ENCODE measurements at places on chromosomes 2 and 18.

DNA sequence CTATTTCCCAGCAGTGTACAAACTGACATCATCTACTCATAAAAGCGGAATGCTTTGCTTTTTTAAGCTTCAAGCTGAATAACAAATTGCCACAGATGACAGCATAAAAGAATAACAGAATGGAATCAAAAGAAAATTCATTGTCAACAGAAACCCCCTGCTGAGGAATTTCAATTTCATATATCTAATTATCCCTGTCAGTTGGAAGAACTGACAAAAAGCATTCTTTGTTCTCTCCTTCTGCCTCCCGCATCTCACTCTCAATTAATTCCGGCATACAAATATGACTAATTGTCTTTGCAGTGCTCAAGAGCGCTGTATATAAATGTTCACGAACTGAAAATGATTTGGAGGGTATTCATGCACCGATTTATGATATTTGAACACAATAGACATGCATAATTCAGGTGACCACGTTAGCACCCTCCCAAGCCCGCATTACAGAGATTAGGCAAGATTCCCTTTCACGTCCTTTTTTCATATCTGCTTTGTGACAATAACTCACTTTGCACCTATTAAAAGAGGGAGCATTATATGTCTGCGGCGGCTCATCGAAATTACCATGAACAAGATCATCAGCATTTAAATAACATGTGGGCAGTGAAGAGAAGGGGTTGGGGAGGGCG is 277.7 kb upstream of the SALL3 start:
- peak; percentile 98 for DNase-seq

GRCh38 chr18:13611142-13611600 is 115.2 kb downstream of the FAM210A start:
- no peak for DNase-seq

- no peak for DNase-seq
Measured at GRCh38 chr18:48254077-48254602, 155.0 kb downstream of the ZBTB7C start.

DNA sequence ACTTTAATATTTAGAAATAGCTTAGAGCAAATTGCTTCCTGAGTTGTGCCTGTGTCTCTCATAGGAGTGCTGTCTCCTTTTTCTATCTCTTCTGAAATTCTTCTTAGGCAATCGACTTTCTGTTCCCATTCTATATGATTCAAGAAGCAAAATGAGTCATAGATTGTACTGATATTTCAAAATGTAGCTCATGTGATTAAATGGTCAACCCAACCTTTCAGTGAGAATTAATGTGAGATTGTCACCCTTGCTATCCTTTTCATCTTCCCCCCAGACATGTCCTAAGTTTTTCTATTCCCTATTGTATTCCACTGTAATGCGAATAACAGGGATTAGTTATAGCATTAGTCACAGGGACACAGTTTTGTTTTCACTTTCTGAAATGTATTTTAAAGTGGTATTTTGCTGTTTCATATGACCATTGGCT is 413.6 kb downstream of the THSD7B start:
- no peak for DNase-seq

DNA sequence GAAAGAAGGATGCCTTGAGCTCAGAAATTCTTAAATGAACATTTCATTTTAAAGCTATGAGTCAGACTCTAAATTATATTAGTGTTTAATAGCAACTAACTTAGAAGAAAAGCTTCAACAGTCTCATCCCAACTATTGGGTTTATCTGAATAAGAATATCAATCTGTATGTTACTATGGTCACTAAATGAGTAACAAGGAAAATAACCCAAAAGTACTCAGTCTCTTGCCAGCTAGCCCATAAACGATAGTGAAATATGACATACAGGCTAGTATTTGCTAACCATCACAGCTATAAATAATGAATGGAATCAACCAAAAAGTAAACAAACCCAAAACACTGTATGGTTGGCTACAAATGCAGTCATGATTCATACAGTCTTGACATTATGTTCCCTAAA is 174.9 kb downstream of the RAB3GAP1 start:
- no peak for DNase-seq
